ENCODE measurements at places on chromosomes 2 and 18. TPM values are rescaled to one million over a fixed set of nuclear protein-coding genes. Genes with fewer than 3 reads are reported as not detected.
A peak's percentile ranks its signal among the peaks of the same experiment; 100 is the strongest.

- no peak overlapping the region for H3K27ac ChIP-seq
- DNase-seq: no peak
- no peak overlapping the region for H3K4me3 ChIP-seq
- peaks cover 4% of the 10 kb centered on the region for H3K27me3 ChIP-seq
Measured at GRCh38 chr18:80086281-80086680, 22.8 kb upstream of the ADNP2 start.

DNA sequence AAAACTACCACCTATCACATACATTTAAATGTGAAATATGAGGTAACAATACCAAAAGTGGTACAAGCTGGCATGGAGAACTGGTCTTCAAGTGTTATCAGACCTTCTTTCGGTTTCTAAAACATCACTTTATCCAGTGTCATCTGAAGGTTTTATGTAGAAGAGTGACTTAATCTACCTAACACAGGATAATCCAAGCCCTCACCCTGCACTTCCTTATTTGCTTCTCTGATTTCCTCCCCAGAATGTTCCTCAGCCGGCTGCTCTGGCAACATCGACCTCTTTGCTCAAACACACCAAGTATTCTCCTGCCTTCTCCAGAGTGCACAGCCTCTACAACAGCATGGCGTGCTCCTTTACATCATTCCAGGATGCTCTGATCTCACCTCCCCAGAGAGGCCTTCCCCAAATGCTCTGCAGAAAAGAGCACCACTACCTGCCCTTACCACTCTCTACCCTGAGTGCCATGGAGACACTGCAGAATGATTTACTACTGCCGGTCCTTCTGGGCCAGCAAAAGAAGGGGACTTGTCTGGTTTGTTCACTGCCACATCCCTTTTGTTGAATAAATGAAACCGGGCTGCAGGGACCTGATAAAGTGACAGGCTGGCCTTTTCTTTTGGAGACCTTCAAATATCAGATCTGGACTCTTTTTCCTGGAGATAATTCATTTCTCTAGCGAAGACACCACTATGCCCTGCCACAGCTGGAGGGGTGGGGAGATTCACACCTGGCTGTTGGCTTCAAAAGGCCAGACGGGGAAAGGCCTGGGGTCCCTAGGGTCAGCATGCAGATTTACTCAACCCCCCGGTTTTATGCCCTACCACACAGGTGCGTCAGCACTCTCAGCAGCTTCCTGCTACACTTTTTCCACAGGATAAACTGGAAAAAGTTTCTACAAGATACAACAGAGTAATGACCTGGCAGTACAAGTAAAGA lies 42.0 kb downstream of the TTR start:
- DNase-seq: no peak
- no peaks in the 10 kb centered on the region for H3K36me3 ChIP-seq
- H3K4me1 ChIP-seq: peaks cover 10% of the 10 kb centered on the region
- H3K27me3 ChIP-seq: no peaks in the 10 kb centered on the region
- H3K4me3 ChIP-seq: no peak overlapping the region

DNA sequence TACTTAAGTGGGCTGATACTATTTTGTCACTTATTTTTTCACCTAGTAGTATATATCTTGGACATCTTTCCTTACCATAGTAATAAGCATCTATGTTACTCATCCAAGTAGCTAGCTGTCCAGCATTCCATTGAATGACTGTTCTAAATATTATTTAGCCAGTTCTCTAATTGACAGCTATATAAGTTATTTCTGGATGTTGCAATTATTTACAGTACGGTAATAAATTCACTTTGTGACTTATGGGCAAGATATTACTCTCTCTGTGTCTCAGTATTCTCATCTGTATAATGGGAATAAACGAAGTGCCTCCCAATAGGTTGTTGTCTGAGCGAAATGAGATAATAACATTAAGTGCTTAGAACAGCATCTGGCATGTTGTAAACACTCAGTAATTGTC lies 46.6 kb upstream of the AGAP1 start:
- no peak overlapping the region for H3K27ac ChIP-seq
- no peaks in the 10 kb centered on the region for H3K4me1 ChIP-seq
- DNase-seq: no peak
- no peaks in the 10 kb centered on the region for H3K36me3 ChIP-seq

DNA sequence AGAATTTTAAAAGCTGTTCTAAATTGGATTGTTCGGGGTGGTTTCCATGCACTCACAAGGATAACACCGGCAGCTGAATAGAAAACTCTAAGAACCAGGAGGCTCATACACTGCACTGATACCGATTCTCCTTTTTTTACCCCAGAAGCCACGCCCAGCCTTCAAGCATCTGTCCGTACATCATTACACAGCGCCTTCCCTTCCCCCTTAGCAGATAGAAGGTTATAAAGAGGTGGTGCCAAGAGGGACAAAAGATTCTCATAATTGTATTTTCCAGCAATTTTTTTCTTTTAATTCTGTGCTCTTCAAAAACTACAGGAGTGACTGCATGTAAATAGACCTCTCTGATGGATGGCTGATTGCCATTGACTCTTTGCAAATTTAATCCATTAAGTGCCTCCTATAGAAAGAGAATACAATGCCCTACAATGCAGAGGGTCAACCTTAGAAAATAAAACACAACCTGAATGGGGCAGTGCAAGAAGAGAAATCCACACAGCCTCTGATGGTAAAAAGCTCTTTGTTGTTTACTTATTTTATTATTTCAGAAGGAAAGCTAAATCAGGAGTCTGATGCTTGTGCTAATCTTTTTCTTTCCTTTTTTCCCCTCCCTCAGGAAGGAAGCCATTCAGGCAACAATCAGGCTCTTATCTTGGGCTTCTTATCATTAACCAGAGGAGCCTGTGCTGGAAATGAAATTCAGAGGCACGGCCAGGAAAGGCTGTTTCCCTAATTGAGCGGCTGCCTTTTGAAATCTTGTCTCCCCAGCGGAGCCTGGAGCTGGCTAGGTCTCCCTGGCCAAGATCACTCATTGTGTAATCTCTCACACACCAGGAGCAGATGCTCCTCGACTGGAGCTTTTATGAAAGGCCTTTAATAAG lies 198.9 kb upstream of the NABP1 start:
- H3K4me3 ChIP-seq: no peak overlapping the region
- no peaks in the 10 kb centered on the region for H3K36me3 ChIP-seq
- no peaks in the 10 kb centered on the region for H3K4me1 ChIP-seq
- H3K27me3 ChIP-seq: no peaks in the 10 kb centered on the region

DNA sequence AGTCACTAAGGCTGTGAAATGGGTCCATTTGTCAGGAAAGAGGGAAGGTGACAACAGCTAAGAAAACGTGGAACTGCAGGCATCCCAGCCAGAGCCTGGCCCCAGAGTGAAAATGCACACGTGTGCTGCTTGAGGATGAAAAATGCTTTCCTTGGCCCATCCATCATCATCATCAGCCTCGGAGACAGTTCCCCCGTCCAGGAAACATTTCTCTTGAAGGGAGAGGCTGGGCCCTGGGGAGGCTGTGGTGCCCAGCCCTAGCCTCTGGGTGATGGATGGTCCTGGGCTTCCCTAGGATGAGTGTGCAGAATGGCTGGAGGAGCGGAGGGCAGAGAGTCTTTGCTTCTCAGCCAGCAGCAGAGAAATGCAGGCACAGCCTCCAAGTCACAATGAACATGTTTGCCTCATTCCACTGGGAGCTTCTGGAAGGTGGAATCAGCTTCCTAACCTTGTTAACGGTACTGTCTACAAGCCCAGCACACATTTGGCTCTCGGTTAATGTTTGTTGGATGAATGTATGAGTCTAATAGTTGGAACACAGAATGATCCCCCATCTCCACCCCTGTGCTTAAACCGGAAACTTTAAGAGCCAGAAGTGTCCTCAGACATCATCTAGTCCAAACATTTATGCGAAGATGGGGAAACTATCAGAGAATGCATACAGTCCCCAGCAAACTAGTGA lies 164.0 kb downstream of the RDH14 start:
- no peak overlapping the region for H3K4me3 ChIP-seq
- no peaks in the 10 kb centered on the region for H3K36me3 ChIP-seq
- H3K27me3 ChIP-seq: no peaks in the 10 kb centered on the region
- no peak overlapping the region for H3K27ac ChIP-seq

DNA sequence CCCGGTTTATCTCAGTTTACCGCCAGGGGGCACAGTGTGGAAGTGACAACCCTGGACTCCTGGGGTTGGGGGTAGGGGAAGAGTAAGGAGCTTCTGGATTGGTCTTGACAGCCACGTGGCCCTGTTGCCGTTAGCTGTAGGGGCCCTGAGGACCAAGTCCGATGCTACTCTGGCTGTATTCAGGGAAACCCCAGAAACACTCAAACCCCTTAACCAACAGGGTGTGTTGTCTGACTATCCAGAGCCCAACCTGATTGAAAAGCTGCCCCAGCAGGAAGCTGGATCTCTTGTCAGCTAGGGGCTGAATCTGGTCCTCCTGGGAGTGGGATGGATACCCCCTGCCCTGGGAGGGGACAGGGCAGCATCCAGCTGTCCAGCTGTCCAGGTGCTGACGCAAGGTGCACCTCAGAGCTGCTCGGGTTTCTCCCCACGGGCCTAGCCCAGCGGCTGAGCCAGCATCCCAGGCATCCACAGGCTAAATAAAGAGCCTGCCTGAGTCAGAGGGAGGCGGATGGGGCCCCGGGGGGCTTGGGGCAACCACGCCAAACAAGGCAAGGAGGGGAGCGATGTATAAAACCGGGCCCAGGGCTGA lies 3.1 kb upstream of the GMPPA start:
- peaks cover 36% of the 10 kb centered on the region for H3K27me3 ChIP-seq
- peaks cover 26% of the 10 kb centered on the region for H3K4me1 ChIP-seq

GRCh38 chr2:163133602-163134001 lies 295.0 kb upstream of the KCNH7 start:
- H3K4me3 ChIP-seq: no peak overlapping the region
- no peaks in the 10 kb centered on the region for H3K36me3 ChIP-seq
- no peak for DNase-seq
- H3K27me3 ChIP-seq: no peaks in the 10 kb centered on the region
- H3K4me1 ChIP-seq: no peaks in the 10 kb centered on the region

GRCh38 chr2:2237563-2237962 lies 93.5 kb downstream of the MYT1L start:
- H3K36me3 ChIP-seq: no peaks in the 10 kb centered on the region
- H3K4me1 ChIP-seq: no peaks in the 10 kb centered on the region
- no peak overlapping the region for H3K27ac ChIP-seq
- DNase-seq: no peak
- no peaks in the 10 kb centered on the region for H3K27me3 ChIP-seq

DNA sequence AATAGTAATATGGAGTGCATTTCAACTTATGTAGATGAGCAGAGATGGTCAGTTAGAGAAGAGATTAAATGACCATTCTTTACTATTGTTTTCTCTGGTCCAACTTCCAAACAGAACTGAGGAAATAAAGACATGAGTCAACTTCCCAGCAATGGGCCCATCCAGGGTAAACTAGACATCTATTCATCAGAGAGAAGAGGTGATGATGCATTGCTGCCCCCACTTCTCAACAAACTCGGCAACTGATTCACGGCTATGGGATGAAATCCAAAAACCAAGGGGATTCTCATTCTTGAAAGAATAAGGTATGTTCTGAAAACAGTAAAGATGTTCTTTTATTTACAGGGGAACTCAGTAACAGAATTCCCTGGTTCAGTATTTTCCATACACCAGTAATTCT lies 190.7 kb downstream of the RDH14 start:
- no peaks in the 10 kb centered on the region for H3K27me3 ChIP-seq
- H3K4me3 ChIP-seq: no peak overlapping the region
- DNase-seq: no peak
- H3K27ac ChIP-seq: no peak overlapping the region
- no peaks in the 10 kb centered on the region for H3K4me1 ChIP-seq

DNA sequence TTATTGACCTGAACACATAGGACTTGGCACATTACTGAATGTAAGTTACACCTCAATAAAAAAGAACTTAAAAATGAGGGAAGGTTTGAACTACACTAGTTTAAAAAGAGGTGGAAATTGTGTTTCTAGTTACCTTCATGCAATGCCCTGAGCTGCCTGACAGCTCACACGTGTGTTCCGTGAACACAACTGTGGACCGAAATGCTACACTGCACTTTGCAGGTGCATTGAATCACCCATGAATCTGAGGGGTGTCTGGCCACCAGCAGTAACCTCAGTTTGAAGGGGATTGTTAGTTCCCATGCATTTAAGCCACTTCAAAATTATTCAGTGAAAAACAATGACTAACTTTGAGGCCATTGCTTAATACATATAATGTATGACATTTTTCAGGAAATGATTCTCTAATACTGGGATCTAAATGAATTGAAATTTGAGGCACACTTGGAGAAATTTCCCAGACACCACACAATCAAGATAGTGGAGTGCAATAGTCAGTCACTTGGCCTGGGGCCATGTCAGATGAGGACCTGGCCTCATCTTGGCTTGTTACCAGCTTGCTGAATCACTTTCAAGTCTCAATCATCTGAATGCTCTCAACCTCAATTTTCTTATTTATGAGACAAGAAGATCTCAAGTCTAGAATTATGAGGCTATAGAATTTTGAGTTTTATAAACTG lies 59.3 kb downstream of the MYL12B start:
- no peaks in the 10 kb centered on the region for H3K36me3 ChIP-seq
- H3K4me1 ChIP-seq: no peaks in the 10 kb centered on the region
- DNase-seq: no peak

GRCh38 chr2:16665748-16666448 lies at the start of gene CYRIA:
CYRIA (minus strand) TSS chr2:16665834; CDS start chr2:16588119, 77,715 bp downstream.
- DNase-seq: peak; percentile 12
- peak within 1 kb of the TSS; percentile 27 for H3K4me3 ChIP-seq
- no peaks in the 10 kb centered on the region for H3K36me3 ChIP-seq
- H3K27me3 ChIP-seq: no peaks in the 10 kb centered on the region
- peak within 1 kb of the TSS; percentile 25 for H3K27ac ChIP-seq

GRCh38 chr18:10449396-10449795 lies 5.0 kb upstream of the APCDD1 start:
- DNase-seq: no peak
- no peaks in the 10 kb centered on the region for H3K27me3 ChIP-seq
- no peaks in the 10 kb centered on the region for H3K36me3 ChIP-seq
- no peak overlapping the region for H3K4me3 ChIP-seq
- H3K4me1 ChIP-seq: no peaks in the 10 kb centered on the region
- H3K27ac ChIP-seq: no peak overlapping the region

DNA sequence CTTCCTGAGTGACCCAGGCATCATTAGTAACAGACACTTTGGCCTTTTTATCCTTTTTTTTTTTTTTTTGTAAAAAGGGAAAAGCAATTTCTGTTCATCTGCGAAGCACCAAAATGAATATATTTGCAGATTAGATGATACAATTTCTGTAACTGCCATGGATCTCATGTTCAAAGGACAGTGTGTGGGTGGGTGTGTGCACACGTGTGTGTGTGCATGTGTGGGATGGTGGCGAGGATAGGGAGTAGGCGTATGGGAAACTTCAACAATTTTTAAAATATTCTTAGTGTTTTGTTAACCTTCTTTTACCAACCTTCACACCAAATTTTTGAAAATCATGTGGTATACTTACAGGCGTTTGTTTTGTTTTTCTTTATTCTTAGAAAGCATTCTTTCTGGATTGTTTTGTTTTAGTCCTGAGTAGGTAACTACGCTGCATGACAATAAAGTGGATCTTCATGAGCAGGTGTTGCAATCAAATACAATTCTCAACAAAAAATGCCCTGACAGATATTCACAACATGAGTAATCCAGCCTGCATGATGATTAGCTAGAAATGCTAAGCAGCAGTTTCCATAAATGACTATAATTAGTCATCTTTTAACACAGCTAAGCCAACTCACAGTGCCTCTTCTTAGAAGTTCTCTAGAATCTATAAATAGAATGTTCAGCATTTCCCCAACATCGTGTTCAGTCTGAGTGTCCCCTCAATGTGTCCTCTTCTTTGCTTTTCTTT lies 53.5 kb upstream of the RMDN2 start:
- no peak overlapping the region for H3K27ac ChIP-seq
- no peak overlapping the region for H3K4me3 ChIP-seq
- no peak for DNase-seq
- H3K27me3 ChIP-seq: no peaks in the 10 kb centered on the region

The INPP1 gene
- 15.9 TPM for total RNA-seq

The CFC1 gene
- total RNA-seq: not detected

The WDR75 gene
- 101 TPM for total RNA-seq

The CUL3 gene
- 100 TPM for total RNA-seq

The VWC2L gene
- total RNA-seq: not detected

The C18orf54 gene
- 10.1 TPM for total RNA-seq

The LHCGR gene
- not detected for total RNA-seq

The TUBA4B gene
- total RNA-seq: not detected
